ENCODE measurements at places on chromosomes 1 and 21. TPM values are rescaled to one million over a fixed set of nuclear protein-coding genes. Genes with fewer than 3 reads are reported as not detected.

CD1E gene
- total RNA-seq, result not detected

TACSTD2 gene
- 0.17 TPM for total RNA-seq

HSD3B2 gene
- not detected for total RNA-seq

TEDDM1 gene
- not detected for total RNA-seq

TAS1R1 gene
- total RNA-seq, result under 0.01 TPM

OR2L2 gene
- under 0.01 TPM for total RNA-seq

CD52 gene
- total RNA-seq, result not detected

LCE5A gene
- total RNA-seq, result not detected

ECM1 gene
- total RNA-seq, result 7.7 TPM

PIK3C2B gene
- total RNA-seq, result 1.0 TPM

RAB13 gene
- total RNA-seq, result 86.2 TPM

LYSMD1 gene
- total RNA-seq, result 8.2 TPM

FAM72D gene
- total RNA-seq, result 0.26 TPM

RNF207 gene
- 9.2 TPM for total RNA-seq

AGBL4 gene
- not detected for total RNA-seq

ADORA3 gene
- not detected for total RNA-seq

GPR37L1 gene
- not detected for total RNA-seq

BARHL2 gene
- not detected for total RNA-seq

SAMD11 gene
- total RNA-seq, result 3.8 TPM

PTPN22 gene
- 0.33 TPM for total RNA-seq

DNASE2B gene
- not detected for total RNA-seq

PTPN7 gene
- not detected for total RNA-seq

OR6K2 gene
- total RNA-seq, result not detected

OR10Z1 gene
- under 0.01 TPM for total RNA-seq

PDC gene
- total RNA-seq, result not detected

TMEM61 gene
- not detected for total RNA-seq

HOOK1 gene
- under 0.01 TPM for total RNA-seq

SEC16B gene
- 1.0 TPM for total RNA-seq

LPGAT1 gene
- total RNA-seq, result 39.3 TPM

DYRK3 gene
- total RNA-seq, result 38.5 TPM

KCNAB2 gene
- 2.3 TPM for total RNA-seq

CFAP141 gene
- total RNA-seq, result not detected

IVNS1ABP gene
- total RNA-seq, result 20.0 TPM

ATP1A2 gene
- 1.8 TPM for total RNA-seq

HES2 gene
- total RNA-seq, result 0.50 TPM

PTCH2 gene
- 0.50 TPM for total RNA-seq

CACHD1 gene
- total RNA-seq, result 5.4 TPM

C4BPB gene
- not detected for total RNA-seq

AKT3 gene
- 37.8 TPM for total RNA-seq

MTARC1 gene
- 9.6 TPM for total RNA-seq

GPBP1L1 gene
- 104 TPM for total RNA-seq

TSSK3 gene
- total RNA-seq, result 0.51 TPM

LCE1A gene
- not detected for total RNA-seq

LMOD1 gene
- total RNA-seq, result 36.3 TPM

MSH4 gene
- total RNA-seq, result 0.66 TPM

VHLL gene
- total RNA-seq, result not detected

SPRR2G gene
- total RNA-seq, result not detected

GSTM1 gene
- total RNA-seq, result not detected

ANGPTL3 gene
- total RNA-seq, result not detected

CEP104 gene
- total RNA-seq, result 28.9 TPM

Measured in fibroblast of lung (primary cell).